ENCODE measurements at places on chromosomes 2 and 18.

- no peak for DNase-seq
Observed at GRCh38 chr18:58051765-58052460, 7.9 kb downstream of the NEDD4L start.

DNA sequence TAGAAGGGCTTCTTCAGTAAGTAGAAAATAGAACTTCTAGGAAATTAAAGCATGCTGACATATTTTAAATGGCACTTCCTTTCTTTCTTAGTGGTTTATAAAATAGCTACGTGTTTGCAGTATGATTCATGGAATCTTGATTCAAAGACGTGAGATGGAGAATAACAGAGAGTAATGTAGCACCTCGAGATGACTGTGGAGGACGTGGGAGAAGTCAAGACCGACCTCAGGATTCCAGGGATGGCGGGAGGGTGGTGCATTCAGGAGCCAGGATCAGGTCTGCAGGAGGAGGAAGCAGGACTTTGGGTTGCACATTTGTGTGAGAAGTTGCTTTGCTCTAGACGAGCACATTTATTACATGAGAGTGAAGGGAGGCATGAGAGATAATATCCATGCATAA, 56.0 kb downstream of the DCDC2C start:
- no peak for DNase-seq

- DNase-seq, result no peak
Observed at GRCh38 chr2:135799738-135800137, 37.2 kb downstream of the LCT start.

- no peak for DNase-seq
Observed at GRCh38 chr2:162029287-162029901, 44.6 kb downstream of the DPP4 start.

DNA sequence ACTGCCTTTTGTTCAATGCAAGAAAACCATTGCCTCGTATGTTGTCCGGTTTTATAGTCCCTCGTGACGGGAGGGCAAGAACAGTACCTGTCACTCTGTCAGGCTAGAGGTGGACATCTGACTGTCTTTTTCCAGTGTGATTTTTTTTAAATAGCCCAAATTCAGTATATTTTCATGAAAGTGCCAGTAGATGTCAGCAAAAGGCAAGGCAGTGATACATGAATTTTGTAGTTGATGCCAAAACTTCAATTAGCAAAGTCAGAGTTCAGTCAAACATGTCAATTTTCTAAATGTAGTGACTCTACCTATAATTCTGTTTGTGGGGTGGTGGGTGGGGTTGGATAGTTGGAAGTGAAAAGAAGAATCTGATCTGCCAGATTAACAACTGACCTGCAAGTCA, 296.0 kb upstream of the MC4R start:
- no peak for DNase-seq

DNA sequence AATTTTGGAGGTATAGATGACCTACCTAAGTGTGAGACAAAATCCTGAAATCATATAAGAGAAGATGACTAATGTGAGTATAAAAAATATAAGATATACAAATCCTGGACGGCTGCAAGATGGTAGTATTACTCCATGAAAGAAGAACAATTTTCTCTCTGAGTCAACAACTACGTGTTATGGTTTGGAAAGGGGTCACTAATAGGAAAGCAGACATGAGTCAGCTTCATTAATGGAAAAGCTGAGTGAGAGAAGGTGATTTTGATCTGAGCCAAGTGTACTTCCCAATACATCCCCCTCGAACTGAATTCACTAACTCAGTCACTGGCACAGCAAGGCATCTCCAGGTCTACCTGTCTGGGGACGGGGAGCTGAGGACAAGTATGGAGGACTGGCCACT, 20.1 kb upstream of the SELENOI start:
- DNase-seq, result no peak
